ENCODE measurements at places on chromosomes 4 and X.

DNA sequence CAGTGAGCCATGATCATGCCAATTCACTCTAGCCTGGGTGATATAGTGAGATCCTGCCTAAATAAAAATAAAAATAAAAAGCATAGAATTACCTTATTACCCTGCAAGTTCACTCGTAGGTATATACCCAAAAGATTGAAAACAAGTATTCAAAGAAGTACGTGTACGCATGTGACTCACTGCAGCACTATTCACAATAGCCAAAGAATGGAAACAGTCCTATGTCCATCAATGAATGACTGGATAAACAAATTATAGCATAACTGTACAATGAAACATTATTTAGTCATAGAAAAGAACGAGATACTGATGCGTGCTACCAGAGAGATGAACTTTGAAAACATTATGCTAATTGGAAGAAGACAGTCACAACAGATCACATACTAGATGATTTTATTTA lies 204.6 kb upstream of the DIAPH2 start:
- no peak for DNase-seq

DNA sequence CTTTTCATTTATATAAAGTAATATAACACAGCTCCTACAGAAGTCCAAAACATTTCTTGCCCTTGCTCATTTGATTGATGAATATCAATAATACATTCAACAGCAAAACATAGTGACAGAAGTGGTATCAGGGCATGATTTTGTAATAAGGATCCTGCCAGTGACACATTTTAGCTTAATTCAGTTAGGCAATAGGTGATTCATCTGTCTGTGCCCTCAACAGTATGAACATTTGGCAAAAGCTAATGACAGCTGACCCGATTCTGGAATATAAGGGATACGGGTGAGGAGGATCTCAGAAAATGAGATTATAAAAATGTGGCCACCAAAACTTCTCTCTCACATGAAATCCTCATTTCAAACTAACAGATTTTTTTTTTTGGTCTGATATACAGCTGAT lies 294.0 kb downstream of the CAMK2D start:
- DNase-seq, result no peak

DNA sequence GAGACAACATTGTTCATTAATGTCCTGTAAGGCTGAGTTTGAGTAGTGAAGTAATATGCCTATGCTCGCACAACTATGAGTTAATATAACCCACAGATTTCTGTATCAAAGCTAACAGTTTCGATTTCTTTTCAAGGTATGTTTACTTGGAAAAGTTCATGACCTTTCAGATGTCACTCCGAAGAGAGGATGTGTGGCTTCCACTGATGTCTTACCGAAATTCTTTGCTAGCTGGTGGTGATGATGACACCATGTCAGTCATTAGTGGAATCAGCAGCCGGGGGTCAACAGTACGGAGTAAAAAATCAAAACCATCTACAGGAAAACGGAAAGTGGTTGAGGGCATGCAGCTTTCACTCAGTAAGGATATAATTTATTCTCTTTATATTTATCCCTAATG lies 124.9 kb downstream of the STAG2 start:
- no peak for DNase-seq

DNA sequence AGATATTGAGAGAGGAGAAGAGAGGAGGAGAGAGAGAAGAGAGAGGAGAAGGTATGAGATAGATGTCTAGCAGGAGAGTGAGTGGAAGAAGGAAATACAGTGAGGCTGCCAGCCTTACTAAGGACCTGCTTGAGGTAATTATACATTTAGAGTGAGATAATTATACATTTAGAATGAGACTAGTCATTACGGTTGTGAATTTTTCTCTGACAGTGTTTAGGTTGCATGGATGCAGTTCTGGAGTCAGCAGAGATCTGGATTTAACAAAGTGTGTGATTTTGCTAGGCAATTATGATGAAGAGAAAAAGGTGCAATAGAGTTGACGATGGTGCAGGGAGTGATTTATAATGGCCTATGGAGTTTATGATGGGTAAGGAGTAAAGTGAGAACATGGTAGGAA lies 187.1 kb upstream of the ARX start:
- no peak for DNase-seq

- no peak for DNase-seq
Measured at GRCh38 chr4:37827030-37827685, 672 bp downstream of the PGM2 start.
